KBM-7 (cell line): ENCODE measurements at places on chromosomes 7 and 10.

- DNase-seq: no peak
Observed at GRCh38 chr7:28018446-28018845, 162.1 kb downstream of the JAZF1 start.

GRCh38 chr10:23525406-23525805 is 86.5 kb downstream of the OTUD1 start:
- DNase-seq: no peak

- no peak for DNase-seq
Observed at GRCh38 chr10:126380352-126381076, 7.8 kb downstream of the ADAM12 start.

DNA sequence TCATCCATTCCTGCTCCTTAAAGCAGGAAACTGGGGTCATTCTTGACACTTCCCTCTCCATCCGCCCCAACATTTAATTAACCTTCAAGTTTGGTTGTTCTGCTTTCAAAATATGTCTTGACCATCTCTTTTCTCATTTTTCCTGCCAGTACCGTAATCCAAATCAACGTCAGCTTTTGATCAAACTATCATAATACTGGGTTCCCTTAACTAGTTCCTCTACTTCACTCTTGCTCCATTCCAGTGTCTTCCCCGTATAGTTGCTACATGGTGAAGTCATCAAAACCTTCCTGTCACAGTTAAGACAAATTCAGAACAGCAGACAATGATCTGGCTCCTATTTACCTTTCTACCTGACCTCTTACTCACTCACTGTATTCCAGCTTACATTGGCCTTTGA is 6.6 kb upstream of the KLF14 start:
- no peak for DNase-seq
